Omental fat pad (tissue), 4 donors: ENCODE measurements at places on chromosomes 11 and 22. TPM values are rescaled to one million over a fixed set of nuclear protein-coding genes. Genes with fewer than 3 reads are reported as not detected.

Gene SYT12
- total RNA-seq: not detected

Gene GLB1L3
- total RNA-seq: not detected

- no peak for DNase-seq
Observed at GRCh38 chr11:103668859-103669258, 367.6 kb upstream of the DDI1 start.

- DNase-seq: no peak
Observed at GRCh38 chr11:88814076-88814475, 251.7 kb downstream of the GRM5 start.

DNA sequence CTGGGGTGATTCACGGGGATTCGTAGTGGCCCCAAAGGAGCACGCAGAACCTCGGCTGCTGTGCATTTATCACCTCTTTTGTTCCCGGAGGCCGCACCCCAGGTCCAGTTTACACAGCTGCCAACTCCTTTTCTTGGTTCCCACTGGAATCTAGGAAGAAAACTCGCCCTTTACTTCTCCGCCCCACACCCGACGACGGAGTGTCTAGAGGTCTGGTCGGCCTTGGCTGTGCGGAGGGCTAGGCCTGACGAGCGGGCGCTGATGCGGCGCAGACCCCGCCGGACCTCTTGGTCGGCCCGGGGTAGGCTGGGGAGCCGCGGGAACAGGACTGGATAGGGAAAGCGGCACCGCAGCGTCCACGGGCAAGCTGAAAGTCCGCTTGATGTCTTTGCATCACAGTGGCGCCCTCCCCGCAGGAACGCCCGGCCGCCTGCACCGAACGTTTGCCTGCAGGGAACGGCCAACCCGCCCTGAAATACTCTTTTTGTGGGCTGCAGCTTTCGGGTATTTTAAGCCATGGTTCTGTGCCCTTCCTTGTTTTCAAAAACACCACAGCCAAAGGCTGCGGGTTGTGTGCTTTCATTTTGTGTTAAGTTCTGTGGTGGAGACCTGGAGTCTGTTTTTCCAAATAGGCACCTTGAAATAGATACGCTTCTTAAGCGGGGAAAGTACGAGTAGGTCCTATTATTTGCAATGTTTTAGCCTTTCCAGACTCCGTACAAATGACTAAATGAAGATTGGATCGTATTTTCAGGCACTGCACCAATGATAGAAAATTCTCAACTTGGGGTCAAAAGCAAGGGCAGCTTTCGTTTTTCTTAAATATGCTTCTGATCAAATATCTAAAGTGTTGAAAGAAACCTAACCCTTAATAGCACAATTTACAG is 829 bp upstream of the ZBED5 start:
- peak; percentile 46 for DNase-seq

DNA sequence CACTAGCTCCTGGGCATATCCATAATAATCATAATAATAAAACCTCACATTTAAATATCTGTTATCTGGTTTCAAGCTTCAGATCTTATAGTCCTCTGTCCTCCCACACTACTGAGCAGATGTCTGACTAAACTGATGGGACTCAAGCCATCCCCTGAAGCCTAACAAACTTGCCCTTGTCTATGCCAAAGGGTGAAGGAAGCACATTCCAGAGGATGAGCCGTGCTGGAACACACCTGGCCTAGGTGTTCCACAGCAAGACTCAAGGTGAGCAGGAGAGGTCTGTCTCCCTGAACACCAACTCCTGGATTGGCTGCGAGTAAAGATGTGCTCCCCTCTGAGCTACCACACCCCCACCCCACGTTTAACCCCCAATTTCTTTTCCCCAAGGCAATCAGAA is 14.7 kb downstream of the SCUBE2 start:
- no peak for DNase-seq

DNA sequence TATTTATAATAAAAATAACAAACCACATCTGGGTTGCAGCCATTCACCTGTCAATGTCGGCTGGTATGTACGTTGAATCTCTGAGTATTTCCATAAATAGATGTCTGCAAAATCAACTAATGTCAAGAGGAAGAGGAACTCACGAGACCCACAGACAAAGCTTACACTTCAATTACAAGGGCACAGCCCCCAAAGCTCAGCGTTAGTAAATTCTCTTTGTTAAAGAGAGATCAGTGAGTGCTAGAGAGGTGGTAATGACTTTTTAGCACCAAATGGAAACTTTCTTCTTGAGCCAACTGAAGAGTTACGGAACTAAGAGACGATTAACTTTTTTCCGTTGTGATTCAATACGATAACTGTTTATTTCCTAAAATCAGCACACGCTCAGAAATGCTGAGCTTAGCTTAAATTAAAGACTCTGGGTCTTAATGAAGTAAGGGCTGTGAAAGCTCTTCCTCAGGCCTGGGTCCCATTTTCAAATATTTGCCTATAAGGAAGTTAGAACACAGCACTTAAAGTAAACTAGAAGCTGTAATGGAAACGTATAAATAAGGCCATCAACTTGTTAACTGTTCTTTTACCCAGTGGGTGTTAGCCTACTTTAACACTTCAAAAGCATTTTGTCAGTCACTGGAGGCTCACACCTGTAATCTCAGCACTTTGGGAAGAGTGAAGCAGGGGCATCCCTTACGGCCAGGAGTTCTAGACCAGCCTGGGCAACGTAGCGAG is 22.8 kb upstream of the TFIP11 start:
- DNase-seq: no peak

DNA sequence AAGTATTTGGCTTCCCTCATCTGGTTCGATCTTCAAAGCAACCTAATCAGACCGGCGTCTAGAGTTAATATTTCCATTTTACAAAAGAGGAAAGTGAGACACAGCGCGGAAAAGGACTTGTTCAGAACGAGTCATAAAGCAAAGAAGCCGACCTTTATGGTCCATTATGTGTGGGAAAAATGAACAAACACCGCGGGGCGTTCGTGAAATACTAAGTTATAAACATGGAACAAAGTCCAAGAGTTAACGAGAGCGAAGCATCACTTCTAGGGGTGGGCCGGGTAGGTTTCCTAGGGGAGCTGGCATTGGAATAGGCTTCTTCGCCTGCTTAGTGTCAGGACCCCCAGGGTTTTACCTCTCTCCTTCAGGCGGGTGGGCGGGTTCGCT is 575 bp downstream of the DUSP18 start:
- no peak for DNase-seq
